SK-N-SH (cell line): ENCODE measurements at places on chromosomes 6 and 20.

DNA sequence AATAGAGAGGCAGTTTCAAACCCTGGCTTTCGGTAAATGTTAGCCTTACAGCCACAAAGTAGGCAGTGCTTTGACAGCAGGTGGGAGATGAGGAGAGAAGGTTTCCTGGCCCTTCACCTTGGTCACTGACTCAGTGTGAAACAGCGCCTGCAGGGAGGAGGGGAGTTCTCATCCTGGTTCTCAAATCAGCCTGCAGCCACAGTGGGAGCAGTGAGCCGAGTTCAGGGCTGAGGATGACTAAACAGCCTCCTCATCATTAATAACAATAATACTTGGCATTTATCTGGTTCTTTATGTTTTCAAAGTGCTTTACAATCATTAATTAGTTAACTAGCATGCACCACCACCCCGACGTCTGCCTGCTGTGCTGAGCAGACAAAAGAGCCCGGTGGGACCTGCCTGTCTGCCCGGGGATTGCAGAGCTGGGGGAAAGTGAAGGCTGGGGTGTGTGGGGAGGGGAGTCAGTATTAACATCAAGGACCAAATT is 59.6 kb downstream of the PRDM1 start:
- DNase-seq, result no peak

DNA sequence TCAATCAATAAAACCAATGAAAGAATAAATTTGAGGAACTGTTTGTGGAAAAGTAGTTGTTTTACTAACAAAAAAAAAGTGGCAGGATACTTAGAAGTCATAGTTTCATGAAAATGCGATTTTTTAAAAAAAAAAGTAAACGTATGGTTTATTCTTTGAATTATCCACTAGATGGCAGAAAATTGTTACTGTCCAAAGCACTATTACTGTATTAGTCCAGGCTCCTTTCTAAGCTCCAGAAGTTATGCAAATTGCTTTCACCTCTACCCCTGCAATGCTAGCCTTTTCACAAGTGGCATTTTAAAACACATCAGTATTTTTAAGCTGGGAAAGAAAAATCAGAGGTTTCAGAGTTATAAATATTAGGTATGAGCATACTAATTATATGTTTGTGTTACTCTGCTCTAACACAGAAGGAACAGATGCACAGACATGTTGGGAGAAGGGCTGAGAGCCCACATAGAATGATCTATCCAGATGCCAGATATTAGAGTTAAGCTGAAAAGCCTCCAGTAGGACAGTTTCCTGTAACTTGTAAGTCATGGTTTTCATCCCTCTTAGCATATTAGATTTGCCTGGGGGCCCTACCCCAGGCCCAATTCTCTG is 63.9 kb downstream of the FHL5 start:
- DNase-seq, result peak; percentile 51

DNA sequence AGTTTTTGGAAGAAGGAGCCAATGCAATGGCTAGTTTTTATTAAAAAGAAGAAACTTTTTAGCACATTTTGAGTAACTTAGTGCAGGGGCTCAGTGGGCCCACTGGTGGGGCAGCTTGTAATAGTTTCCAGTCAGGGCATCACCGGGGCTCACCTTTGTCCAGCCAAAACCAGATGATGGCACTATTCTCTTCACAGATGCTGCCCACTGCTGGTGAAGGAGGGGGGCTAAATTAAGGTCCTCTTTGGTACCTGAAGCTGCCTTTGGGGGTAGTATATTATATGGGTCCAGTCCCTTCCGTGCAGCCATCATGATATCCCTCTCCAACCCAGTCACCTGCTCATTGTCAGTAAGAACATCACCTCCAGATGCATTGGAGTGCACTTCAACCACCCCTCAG is 182.9 kb downstream of the PDE7B start:
- no peak for DNase-seq

- no peak for DNase-seq
Measured at GRCh38 chr6:71029555-71029954, 72.7 kb upstream of the B3GAT2 start.

- no peak for DNase-seq
Measured at GRCh38 chr20:11207749-11208502, 534.1 kb upstream of the JAG1 start.

DNA sequence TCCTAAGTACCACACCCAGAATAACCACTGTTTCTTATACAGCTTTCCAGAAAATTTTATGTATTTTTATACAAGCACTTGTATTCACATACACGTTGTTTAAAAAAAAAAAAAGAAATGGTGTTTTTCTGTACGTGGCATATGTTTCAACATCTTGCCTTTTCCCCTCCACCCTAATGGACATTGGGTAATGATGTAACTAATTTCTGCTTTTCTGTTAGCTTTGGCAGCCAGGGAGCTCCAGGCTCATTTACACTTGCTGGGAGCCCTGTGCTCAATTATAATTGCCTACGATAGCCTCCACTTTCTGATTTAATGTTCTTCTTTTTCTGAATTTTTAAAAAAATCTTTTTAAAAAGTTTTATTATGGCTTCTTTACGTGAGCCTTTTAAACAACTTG is 352.4 kb downstream of the UTRN start:
- DNase-seq, result no peak

DNA sequence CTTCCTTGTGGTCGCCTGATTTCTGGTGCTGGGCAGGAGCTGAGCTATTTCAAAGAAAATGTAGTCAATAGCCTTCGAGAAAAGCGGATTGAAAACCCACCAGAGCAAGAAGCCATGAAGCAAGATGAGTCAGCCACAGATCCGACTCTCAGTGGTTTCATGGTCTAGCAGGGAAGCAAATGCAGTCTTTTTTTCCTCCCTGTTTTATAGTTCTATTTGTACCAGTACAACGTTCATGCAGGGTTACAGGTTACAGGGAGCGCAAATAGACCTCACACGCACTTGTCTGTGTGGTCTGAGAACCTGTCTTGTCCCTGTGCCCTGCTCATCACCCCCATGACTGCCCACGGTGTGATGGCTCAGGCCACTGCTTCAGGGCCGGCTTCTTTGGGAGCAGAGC is 309.8 kb upstream of the SUPT3H start:
- no peak for DNase-seq

DNA sequence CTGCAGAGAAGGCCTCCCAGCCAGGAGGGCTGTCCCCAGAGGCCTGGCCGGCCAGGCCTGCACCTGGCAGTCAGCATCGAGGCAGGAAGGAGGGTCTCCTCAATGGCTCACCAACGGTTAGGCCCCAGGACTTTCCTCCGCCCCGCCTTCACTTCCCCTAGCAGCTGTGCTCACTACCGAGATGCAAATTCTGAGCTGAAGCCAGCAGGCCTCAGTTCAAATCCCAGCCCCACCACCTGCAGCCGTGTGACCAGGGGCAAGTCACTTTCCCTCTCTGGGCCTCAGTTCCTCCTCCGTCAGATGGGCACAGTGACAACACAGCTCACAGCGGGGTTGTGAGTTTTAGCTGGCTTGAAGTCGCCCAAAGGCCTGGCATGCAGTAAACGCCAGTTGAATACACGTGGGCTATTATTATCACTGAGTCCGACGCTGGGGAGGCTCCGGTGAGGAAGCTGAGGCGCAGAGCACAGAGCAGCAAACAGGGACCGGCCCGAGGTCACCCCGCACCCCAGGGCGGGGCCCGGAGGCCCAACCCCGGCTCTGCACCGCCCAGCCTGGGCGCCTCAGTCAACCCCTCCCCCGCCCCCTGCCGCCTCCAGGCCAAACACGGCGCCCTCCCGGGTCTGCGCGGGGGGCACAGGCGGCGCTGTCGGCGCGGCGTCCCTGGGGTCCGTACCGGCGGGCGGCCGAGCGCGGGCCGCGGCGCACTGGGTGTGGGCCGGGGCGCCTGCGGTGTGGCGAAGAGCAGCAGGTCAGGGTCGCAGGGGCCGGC is 671 bp downstream of the E2F1 start:
- peak; percentile 80 for DNase-seq
